Cardiac fibroblast (primary cell): ENCODE measurements at places on chromosomes 6 and 20.

GRCh38 chr6:162873537-162873936 lies 145.8 kb downstream of the PACRG start:
- DNase-seq, result no peak

GRCh38 chr6:10028222-10028621 lies 386.7 kb downstream of the TFAP2A start:
- no peak for DNase-seq

- DNase-seq, result no peak
Measured at GRCh38 chr20:32509639-32510066, 75.5 kb downstream of the NOL4L start.

DNA sequence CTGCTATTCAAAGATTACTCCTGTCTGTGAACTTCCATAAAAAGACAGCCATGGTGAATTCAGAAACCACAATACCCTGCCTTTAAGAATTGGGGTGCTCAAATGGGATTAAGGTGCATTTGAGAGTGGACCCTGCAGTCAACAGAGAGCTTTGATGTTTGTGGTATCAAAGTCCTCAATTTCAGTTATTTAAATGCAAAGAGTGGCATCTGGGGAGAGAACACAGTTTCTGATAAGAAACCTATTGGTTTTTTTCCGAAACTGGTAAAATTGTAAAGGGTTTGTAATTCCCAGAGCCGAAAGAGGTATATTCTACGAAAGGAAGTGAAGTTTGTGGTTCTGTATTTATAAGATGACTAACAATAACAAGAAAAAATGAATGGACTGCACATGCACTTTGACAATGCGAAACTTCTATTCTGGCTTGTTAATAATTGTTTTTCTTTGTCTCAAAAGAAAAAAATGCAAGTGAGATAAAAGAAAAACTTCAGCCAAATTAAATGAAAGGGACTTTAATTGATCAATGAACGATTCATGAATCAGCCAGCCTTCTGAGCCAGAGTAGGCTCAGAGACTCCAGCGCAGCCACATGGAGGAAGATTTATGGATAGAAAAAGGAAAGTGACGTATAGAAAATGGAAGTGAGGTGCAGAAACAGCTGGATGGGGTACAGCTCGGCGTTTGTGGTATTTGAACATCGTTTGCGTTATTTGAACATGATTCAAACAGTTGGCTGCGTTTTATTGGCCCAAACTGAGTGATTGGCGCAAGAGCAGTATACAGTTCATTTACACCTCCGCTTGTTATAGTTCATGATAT lies 70.5 kb upstream of the DUSP22 start:
- DNase-seq, result no peak

DNA sequence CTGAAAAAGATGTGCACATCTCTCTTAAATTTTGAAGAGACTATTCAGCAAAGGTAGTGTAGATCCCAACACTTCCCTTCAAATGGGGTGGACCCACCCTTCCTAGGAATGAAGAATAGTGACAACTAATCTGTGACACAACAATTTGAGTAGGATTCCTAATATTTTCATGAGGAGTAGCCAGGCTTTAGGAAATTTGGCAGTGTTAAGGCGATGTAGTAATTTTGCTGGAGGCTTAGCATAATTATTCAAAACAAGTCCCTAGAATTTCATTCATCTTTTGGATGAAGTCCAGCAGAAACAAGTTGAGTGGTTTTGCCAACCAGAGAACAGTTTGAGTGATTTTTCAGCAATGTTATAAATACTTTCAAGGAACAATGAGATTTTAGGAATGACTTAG lies 52.4 kb downstream of the ELOVL4 start:
- peak; percentile 26 for DNase-seq

DNA sequence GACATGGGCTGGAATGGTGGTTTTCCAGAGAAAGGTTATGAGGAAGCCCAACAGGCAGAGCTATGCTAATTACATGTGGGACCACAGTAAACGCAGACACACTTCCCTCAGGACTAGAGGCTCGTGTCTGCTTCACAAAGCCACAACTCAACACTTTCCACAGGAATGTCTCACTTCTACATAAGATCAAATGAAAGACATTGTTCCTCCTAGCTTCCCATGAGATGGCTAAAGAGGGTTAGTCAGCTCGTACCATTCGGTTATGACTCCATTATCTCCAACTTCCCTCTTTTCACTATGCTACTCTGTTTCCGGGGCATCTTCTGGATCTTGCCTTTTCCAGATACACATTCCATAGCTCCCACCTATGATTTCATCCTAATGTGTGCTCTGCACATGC lies 29.1 kb upstream of the ZC3H12D start:
- DNase-seq, result no peak

GRCh38 chr6:89623749-89624148 lies 14.8 kb downstream of the LYRM2 start:
- DNase-seq, result no peak

GRCh38 chr6:17197607-17198006 lies 83.6 kb upstream of the RBM24 start:
- DNase-seq, result no peak

GRCh38 chr6:105492706-105493673 lies 90.1 kb upstream of the PREP start:
- no peak for DNase-seq

DNA sequence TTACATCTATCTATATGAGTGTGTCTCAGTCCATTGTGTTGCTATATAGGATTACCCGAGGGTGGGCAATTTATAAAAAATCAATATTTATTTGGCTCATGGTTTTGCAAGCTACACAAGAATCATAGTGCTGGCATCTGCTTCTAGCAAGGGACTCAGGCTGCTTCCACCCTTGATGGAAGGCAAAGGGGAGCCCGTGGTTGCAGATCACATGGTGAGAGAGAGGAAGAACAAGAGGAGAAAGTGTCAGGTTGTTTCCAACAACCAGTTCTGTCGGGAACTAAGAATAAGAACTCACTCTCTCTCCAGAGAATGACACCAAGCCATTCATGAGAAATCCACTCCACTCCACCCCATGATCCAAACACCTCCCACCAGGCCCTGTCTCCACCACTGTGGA lies 48.2 kb upstream of the TENT5A start:
- no peak for DNase-seq

DNA sequence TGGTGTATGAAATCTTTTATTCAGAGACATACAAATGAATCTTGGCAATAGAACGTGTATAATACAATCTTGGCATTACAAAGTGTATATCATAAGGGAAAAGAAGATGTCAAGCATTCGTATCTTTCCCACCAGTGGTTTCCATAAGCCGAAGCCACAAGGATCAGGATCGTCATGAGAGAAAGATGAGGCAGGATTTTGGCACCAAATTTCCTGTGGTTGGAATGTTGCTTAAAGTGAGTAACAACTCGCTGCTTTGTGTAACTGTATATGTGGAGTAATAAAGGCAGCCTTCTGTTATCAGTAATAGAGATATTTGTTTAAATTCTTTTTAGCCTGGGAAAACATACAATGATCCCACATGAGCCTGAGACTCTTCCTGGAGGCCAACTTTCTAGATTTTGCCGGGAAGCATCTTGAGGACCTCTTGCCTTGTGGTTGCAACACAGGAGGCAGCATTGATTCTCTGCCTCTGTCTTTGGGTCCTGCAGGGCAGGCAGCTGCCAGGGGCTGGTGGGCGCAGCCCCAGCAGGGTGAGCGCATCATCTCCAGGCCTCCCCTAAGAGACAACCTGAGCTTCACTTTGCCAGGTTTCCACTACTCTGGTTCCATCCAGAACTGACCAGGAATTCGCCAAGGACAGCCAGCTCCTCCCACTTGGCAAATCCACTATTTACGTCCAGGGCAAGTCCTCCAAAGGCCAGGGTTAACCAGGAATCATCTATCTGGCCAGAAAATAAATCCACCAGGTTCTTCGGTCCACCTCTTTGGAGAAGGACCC lies 230.9 kb upstream of the SULF2 start:
- DNase-seq, result peak; percentile 96

GRCh38 chr20:49308875-49309274 lies 31.0 kb upstream of the ZNFX1 start:
- no peak for DNase-seq

GRCh38 chr20:47789764-47790579 lies 4.7 kb upstream of the SULF2 start:
- peak; percentile 42 for DNase-seq

DNA sequence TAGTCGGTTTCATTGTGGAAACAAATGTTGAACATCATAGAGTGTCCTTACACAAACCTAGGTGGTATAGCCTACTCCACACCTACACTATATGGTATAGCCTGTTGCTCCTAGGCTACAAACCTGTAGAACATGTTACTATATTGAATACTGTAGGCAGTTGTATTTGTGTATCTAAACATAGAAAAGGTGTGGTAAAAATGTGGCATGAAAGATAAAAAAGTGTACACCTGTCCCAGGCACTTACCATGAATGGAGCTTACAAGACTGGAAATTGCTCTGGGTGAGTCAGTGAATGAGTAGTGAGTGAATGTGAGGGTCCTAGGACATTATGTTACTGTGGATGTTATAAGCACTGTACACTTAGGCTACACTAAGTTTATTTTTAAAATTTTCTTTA lies 103.0 kb downstream of the ZFAND3 start:
- DNase-seq, result peak; percentile 23

- DNase-seq, result no peak
Measured at GRCh38 chr6:41370488-41371111, 35.2 kb downstream of the NCR2 start.

DNA sequence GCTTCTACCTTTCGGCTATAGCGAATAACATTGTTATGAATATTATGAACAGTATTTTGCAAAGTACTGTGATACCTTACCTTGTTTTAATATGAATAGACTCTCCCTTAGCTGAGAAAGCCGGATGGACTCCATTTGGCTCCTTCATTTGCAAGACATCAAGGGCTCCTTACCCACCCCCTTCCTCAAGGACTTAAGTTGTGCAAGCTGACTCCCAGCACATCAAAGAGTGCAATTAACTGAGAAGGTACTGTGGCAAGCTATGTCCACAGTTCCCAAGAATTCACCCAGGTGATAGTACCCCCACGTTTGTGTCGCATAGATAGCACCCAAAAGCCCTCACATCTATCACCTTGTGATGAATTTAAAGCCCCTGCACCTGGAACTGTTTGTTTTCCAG lies 11.2 kb downstream of the CST5 start:
- no peak for DNase-seq

- DNase-seq, result peak; percentile 59
Measured at GRCh38 chr20:49858076-49858585, 45.5 kb downstream of the SLC9A8 start.

DNA sequence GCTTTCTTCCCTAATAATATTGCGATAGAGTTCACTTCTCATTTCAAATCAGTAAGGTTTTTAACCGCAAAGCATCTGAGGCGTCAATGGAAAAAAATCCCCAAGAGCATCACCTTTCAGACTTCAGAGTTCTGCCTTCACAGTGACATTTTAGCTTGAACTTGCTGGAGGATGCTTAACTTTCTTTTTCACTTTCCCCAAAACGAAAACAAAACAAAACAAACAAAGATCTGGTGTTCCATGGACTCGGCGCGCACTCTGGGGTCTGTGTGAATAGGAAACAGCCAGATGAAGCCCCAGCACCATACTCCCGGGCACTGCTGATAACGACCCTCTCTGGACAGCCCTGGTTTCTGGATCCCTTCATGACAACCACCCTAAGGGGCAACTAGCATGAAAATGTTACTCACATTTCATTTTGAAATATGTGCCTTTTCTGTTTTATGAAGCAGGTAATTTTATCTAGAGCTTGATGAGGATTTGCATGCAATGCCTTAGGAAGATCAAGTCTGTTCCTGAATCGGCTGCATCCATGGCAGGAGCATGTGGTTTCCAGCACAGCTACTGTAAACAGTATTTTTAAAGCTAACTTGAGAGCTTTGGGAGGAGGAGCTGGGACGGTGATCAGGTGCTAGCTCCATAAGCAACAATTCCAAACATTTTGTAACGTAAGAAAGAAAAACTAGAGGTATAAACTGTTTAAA lies 44.5 kb downstream of the RAMACL start:
- no peak for DNase-seq

- no peak for DNase-seq
Measured at GRCh38 chr6:100115407-100116101, 121.5 kb upstream of the MCHR2 start.

DNA sequence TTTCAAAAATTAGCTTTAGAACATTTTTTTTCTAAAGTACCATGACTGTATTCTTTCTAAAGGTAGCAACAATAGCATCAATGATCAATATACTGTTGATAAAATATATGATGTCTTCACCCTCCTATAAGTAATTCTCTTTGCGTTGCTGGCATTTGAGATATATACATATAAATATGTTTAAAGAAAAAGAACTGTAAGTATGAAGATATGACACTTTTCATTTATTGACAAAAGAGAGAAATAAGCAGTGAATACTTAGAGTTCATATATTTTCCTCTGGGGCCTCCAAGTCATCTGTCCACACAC lies 49.4 kb upstream of the SCGN start:
- DNase-seq, result no peak

- no peak for DNase-seq
Measured at GRCh38 chr6:84514089-84514971, 250.1 kb downstream of the TBX18 start.

- no peak for DNase-seq
Measured at GRCh38 chr20:10240655-10241054, 22.0 kb downstream of the SNAP25 start.

DNA sequence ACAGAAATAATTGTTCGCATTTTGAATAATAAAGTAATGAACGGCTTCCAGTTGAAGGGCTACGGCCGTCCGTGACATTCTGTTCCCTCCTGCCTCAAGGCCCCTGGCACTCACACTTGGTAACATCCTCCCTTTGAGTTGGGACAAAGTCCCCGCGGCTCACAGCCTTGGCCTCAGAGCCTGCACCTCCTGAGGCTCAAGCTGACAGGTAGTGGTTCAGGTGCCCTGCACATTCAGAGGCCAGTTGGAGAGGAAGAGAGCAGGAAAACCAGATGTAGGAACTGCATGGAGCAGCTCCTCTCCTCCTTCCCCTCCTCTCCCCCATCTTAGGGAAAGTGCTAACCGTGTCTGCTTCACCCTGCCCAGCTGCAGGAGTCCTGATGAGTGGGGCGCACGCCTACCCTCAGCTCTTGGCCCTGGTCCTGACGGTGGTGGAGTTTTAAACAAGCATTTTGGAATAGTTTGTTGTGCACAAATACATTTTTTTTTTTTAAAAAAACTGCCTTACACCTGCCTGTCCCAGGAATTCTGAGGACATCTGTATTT lies 393.1 kb downstream of the SMOC2 start:
- DNase-seq, result no peak

- no peak for DNase-seq
Measured at GRCh38 chr6:49522710-49523593, 23.2 kb downstream of the GLYATL3 start.

GRCh38 chr6:140380427-140381218 lies 1006.2 kb upstream of the CITED2 start:
- no peak for DNase-seq

DNA sequence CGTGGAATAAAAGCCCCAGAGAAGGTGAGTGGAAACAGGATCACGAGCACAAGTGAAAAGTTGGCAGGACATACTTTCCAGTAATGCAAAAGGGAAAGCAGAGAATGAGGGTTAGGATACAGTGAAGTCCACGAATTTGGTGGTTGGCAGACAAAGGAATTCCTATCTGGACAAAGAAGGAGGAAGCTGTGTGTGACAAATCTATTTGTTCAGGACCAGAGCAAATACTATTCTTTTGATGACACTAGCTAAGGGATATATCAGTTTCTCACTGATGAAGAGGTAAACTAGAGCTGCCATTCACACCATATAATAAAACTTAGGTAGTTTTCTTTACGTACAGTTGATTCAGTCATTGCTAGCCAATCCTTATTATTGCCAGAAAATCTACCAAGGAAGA lies 156.8 kb upstream of the GRIK2 start:
- DNase-seq, result no peak
